ENCODE measurements at places on chromosomes 11 and 22.
A peak's percentile ranks its signal among the peaks of the same experiment; 100 is the strongest.

- peak; percentile 69 for DNase-seq
Measured at GRCh38 chr22:30265823-30266444, 717 bp downstream of the OSM start.

- DNase-seq, result no peak
Measured at GRCh38 chr11:68128682-68129327, 7.6 kb upstream of the CHKA start.

DNA sequence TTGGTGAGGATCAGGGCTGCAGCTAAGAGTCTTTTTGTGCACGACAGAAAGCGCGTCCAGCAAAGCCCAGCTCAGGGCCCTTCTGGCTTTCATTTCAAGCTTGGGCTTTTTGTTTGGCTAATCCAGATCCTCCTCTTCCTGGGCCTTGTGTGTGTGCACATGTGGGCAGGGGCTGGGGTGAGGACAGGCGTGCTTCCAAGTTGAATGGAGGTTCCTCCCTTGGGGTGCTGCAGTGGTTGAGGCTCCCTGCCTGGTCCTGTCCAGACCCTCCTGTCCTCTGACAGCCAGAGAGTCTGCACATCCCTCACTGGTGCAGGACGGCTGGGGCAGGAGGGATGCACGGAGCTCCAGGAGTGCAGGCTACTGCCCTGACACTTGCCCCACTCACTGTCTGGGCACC, 62.0 kb upstream of the NECTIN1 start:
- DNase-seq, result no peak

DNA sequence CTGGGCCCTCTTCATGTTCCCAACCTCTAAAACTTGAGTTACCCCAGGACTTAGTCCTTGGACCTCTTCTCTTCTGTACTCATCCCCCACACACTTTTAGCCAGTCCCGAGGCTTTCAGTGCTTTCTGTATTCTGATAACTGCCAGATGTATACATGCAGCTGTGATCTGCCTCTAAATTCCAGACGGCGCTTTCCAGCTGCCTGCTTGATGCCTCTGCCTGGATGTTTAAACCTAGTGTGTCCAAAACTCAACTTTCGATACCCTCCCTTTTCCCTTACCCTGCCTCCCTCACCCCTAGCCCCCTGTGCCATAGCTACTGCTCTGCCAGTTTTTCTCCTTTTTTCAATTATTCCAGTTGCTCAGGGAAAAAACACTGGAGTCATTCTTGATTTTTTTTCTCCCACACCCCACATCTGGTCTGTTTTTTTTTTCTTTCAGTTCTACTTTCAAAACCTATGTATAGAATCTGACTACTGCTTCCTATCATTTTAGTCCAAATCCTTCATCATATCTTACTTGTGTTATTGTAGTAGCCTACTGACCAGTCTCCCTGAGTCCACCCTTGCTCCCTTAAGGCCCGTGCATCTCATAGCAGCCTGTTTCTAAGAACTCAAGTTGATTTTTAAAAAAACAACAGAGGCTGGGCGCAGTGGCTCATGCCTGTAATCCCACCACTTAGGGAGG, 32.9 kb upstream of the TECTA start:
- DNase-seq, result no peak

GRCh38 chr11:104291646-104292045, 127.7 kb upstream of the PDGFD start:
- no peak for DNase-seq

- DNase-seq, result no peak
Measured at GRCh38 chr11:79330651-79331050, 110.2 kb downstream of the TENM4 start.

DNA sequence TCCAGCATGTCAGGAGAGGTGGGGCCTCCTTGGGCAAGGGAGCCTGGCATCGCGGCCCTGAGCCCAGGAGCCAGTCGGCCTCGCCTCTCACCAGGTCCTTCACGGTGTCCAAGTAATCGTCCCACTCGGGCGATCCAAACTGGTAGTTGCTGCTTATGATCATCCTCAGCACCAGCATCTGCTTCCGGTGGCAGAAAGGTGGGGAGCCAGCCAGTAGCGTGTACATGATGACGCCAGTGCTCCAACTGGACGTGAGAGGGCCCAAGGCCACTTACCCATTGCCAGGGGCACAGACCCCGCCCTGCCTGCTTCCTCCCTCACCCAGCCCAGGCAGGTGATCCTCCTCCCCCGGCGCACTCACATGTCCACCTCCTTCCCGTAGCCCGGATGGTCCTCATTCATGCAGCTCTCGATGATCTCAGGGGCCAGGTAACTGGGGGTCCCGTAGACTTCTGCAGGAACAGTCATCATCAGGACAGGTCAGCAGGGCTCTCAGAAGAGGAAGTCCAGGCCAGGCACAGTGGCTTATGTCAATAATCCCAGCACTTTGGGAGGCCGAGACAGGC, 214.7 kb downstream of the OR4C45 start:
- no peak for DNase-seq

DNA sequence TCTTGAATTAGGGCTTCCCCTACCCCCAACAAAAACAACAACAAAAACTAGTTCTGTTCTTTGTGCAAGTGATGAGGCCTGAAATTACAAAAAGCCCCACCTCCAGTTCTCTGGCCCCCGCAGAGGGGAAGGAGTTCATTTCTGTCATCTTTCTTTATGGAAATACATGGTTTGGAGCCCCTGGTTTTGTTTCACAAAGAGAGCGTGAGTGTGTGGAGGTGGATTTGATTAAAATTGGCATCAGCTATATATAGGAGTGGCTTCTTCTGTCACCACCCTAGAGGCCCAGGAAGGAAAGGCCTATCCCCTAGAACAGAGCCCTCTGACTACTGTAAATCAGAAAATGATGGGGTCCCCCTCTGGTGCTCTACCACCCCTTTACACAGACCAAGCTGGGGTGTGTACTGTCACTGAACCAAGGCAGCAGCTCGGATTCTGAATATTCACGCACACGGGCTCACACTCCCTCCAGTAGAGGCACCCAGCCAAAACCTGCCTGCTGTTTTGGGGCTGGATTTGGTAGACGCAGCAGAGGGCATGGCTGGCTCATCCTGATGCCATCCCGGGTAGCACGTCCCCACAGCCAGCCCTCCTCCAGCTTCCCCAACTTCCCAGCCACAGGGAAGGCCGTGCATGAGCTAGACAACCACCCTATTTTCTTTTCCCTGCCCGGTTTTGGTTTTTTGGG, 19.4 kb downstream of the RCOR2 start:
- DNase-seq, result no peak

DNA sequence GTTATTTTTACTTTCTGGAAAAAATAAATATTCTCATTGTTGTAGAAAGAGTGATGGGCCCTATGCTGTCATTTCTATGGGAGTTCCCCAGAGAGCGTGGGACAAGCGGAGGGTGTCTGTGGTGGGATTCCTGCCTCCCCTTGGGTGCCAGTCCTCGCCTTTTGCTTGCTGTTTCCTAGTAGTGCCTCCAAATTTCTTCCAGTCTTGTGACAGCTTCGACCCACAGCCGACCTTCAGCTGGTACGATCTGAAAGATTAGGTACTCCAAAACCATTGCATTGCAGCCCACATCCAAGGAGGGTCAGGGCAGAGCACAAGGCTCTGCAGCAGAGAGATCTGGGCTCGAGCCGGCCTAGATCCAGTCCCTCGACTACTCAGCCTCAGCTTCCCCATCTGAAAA, 58.9 kb upstream of the EMID1 start:
- DNase-seq, result no peak

- no peak for DNase-seq
Measured at GRCh38 chr11:64571050-64571409, 20.0 kb upstream of the SLC22A12 start.

- no peak for DNase-seq
Measured at GRCh38 chr11:87320123-87320522, 282.4 kb downstream of the TMEM135 start.

- DNase-seq, result no peak
Measured at GRCh38 chr11:10457901-10458300, 2.8 kb downstream of the AMPD3 start.

DNA sequence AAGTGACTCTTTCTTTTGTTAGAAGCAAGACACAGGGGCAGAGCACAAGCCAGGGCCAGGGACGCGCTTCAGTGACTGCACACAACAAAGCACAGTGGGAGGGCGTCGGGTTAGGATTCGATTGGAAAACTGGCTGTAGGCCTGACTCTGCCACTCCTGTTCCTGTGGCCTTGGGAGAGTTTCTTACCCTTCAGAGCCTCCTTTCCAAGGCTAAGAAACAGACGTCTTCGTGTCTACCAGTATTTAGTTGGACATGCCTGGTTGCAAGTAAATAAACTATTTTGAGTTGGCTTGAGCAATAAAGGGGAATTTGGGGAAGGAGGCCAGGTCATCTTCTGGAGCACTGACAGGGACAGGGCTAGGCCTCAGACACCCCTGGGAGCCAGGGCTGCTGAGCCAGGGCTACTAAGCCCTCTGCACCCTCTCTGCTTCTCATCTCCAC, 549.1 kb downstream of the INSC start:
- no peak for DNase-seq

DNA sequence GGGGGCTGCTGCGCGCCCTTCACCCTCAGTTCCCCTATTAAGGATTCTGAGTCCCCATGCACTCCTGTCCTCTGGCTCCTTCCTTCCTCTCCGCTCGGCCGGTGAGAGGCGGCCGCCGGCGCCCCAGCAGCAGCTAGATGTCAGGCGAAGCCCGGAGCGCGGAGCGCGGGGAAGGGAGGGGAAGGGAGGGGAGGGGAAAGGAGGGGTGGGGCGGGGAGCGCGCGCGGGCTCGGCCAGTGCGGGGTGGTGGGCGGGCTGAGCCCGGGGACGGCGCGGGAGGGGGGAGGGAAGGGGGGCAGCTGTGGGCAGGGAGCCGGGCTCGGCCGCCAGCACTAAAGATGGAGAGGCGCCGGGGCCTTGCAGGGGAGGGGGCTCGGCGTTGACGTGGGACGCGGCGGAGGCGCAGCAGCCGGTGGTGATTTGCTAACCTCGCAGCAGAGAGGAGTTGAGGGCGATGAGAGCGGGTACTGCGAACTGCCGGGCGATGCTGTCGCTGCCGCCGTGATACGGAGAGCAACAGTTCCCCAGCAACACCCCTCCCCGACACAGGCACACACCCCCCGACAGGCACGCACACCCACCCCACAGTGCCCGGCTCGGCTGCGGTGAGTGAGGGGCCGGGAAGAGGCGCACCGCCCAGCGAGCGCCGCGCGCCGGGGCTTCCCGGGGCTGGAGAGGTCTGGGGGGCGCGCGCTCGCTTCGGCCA, at the start of gene ZBTB16:
Gene ZBTB16 (plus strand): TSS at position 434 of the 706 bp plus-strand sequence. CDS start 3,590 bp downstream, outside the sequence.
- peak; percentile 29 for DNase-seq

GRCh38 chr11:2549876-2550605, 105.2 kb downstream of the KCNQ1 start:
- DNase-seq, result no peak

GRCh38 chr22:37816543-37817180, 6.5 kb upstream of the GALR3 start:
- DNase-seq, result no peak

DNA sequence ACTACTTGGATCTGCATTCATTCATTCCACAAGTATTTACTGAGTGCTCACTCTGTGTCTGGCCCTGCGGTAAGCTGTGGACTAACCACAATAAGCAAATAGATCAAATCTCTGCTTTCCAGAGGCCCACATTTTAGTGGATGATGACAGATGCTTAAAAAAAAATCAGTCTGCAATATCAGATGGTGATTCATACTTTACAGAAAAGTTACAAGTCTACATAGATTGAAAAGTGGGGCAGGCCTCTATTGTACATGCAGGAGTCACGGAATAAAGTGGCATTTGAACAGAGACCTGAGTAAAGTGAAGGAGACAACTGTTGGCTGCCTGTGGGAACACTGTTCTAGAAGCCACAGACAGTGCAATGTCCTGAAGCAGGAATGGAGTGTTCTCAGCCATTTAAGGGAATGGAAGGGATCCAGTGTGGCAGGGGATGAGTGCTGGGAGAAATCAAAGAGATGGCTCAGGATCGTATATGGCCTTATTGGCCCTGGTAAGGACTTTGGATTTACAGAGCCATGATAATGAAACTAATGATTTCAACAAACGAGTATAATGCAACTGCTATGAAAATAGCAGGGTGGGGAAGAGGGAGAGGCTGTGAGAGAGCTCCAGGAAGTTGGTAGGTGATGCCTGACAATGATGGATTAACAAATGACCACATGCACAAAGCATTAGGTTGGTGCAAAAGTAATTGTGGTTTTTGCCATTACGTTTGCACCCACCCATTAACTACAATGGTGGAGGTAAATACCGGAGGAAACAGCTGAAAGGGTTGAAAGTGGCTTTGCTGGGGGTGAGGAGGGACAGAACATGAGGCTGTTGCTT, 31.1 kb downstream of the TMEM45B start:
- no peak for DNase-seq

DNA sequence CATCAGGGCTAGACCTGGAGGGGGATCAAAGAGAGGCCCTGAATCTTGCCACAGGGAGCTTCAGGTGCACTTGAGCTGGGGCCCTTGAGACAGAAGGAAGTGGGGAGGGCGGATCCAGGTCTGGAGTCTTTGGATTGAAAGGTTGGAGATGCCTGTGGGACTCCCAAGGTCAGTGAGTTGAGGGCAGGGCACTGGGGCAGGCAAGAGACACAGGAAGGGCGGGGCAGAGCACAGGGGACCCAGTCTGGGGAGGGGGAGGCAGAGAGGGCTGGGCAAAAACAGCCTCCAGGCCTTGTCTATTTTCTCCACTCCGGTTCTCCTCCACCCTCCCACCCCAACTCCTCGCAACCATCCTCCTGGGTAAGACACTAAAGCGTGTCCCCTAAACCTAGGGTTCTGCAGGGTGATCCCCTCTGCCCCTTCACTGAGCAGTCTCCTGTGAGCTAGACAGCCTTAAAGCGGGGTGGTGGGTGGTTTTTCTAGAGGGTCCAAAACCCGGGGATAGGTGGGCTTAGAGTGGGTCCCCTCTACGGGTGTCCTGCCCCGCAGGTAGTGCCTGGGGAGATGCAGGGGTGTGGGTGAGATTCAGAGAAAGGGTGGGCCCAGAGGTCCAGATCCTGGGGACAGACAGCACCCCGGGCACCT, 38.6 kb upstream of the CELSR1 start:
- no peak for DNase-seq

- no peak for DNase-seq
Measured at GRCh38 chr11:77791301-77791700, 29.2 kb downstream of the RSF1 start.

- peak; percentile 89 for DNase-seq
Measured at GRCh38 chr11:6357222-6357621, 33.1 kb upstream of the SMPD1 start.

DNA sequence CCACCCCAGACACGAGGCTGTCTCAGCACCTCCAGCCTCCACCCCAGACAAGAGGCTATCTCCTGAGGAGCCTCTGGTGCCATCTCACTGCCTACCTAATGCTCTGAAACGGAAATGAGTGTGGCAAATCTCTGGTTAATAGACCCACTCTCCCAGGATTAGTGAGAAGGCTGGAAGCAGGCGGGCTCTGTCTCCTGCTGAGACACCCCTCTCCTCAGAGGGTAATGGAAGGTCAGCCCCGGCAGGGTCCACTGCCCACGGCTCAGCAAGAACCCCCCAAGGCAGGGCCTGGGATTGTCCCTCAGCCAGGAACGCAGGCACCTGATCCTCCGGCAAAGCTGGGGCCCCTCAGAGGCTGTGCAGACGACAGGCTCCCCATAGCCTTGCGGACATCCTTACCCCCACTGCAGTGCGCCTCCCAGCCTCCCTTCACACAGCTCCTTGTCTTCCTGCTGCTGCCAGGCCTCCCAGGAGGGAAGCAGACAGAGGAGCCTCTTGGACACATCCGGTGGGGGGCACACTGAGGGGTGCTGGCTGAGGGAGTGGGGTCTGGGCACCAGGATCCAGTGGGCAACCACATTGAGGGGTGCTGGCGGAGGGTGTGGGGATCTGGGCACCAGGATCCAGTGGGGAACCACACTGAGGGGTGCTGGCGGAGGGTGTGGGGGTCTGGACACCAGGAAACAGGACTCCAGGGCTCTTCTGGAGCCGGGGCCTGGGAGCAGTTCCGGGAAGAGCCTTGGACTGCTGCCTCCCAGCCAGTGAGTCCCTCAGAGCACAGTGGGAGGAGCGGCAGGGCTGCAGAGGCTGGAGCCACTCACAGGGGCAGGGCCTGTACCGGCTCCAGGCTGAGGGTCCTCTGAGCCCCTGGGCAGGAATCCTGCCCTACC, 13.1 kb downstream of the CHID1 start:
- no peak for DNase-seq

All from suppressor macrophage treated with lipopolysaccharide for 4 hours (primary cell).